ENCODE measurements at places on chromosomes 6 and 20. TPM values are rescaled to one million over a fixed set of nuclear protein-coding genes. Genes with fewer than 3 reads are reported as not detected.

The MOXD1 gene
- total RNA-seq: 1.2 TPM

The NKX2-2 gene
- not detected for total RNA-seq

- peak; percentile 77 for DNase-seq
These were observed 955 bp downstream of the DLL1 start for GRCh38 chr6:170289951-170290295.

- no peak for DNase-seq
These were observed 49.6 kb upstream of the HLA-A start for GRCh38 chr6:29892696-29893095.

The KIFC1 gene
- 2.0 TPM for total RNA-seq

Measured in aorta (tissue), 5 donors.